HuH-7 (cell line): ENCODE measurements at places on chromosomes 2 and 18.

GRCh38 chr2:40760071-40760666 is 308.3 kb upstream of the SLC8A1 start:
- peak; percentile 1 for DNase-seq

DNA sequence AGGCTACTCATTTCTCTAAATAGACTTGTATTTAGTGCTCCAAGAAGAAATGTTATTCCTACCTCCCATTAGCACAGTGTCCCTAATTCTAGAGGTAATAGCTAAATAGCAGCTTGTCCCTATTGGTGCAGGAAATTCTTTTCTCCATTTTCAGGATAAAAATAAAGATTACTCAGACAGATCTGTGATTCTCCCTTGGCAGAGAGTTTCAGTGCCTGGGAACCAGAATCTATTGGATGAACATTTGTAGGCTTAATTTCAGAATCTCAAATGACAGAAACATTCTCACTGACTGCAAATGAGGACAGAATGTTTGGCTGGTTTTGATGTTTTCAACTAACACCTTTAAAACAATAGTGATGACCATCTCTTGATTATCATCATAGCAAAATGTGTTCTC is 33.3 kb upstream of the LGALSL start:
- no peak for DNase-seq

DNA sequence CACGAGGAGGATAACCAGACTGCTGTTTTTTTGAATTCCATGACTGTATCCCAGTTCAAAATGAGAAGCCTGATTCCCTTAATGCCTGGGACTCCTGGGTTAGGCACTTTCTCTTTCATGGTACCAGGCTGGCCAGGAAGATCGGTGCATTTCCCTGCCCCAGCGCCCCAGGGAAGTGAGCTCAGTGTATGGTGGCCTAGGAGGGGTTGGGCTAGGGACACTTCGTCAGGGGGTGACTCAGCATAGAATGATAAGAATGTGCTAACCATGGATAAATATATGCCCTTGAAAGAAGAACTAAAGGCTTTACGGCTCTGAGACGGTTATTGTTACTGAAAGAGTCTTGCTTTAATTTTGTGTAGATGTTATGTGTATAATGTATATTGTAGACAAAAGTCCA is 27.5 kb upstream of the FAM237A start:
- DNase-seq = no peak

DNA sequence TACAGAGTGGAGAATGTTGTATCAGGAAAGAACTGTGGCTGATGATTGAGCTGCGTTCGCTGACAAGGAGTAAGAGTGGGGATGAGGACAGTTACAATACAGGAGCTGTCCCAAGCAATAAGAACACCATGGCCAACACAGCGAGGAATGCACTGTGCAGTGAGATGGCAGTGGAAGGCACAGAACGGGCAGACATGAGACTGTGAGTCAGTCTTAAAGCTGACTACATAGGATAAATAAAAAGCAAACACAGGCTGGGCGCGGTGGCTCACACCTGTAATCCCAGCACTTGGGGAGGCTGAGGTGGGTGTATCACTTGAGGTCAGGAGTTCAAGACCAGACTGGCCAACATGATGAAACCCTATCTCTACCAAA is 89.8 kb downstream of the CABYR start:
- no peak for DNase-seq

GRCh38 chr2:152436148-152436547 is 101.2 kb downstream of the FMNL2 start:
- no peak for DNase-seq

GRCh38 chr2:30756051-30756719 is 51.1 kb downstream of the CAPN13 start:
- DNase-seq = no peak

DNA sequence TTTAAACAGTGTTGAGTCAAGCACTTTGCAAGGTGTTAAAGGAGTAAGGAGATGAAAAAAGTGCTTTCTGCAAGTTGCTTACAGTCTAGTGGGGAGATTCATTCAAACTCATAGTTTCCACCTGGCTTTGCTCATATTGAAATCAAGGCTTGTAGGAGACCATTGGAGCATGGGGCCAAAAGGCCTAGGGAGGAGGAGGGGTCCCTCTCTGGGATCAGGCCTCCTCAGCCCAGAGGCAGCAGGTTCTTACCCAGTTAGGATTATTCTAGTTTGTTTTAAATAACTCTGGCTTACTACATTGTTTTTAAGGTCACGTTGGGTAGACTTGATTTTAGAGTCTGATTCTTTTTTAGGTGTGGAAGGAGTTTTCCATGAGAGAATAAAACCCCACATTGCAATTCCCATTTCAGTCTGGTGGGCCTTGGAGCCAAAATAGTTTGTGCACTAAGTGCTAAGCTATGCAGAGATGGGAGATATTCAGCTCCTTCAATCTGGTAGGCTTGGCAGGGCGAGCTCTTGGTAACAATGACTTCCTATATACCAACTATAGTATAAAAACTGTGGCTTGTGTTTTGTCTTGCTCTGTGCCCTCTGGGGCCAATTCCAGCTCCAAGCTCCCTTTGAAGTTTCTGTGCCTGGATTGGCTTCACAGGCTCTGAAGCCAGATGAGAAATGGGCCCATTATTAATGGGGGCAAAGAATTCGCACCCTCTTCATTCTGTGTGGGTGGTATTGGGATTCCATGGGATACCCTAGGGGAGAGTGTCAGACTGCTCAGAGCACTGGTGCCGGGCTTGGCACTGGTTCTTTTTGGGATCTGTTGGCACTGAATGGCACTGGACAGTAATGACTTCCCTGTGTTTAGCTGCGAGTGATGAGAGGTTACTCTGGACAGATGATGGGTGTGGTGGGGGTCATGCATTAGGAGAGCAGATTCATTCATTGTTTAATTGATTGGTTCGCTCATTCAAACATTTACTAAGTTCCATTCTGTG is 301.1 kb downstream of the MYCN start:
- DNase-seq = no peak

- DNase-seq = peak; percentile 31
Measured at GRCh38 chr2:36812196-36812595, 115.7 kb downstream of the VIT start.

GRCh38 chr2:11898576-11898975 is 152.1 kb downstream of the LPIN1 start:
- no peak for DNase-seq

- no peak for DNase-seq
Measured at GRCh38 chr2:163066085-163066484, 227.5 kb upstream of the KCNH7 start.

DNA sequence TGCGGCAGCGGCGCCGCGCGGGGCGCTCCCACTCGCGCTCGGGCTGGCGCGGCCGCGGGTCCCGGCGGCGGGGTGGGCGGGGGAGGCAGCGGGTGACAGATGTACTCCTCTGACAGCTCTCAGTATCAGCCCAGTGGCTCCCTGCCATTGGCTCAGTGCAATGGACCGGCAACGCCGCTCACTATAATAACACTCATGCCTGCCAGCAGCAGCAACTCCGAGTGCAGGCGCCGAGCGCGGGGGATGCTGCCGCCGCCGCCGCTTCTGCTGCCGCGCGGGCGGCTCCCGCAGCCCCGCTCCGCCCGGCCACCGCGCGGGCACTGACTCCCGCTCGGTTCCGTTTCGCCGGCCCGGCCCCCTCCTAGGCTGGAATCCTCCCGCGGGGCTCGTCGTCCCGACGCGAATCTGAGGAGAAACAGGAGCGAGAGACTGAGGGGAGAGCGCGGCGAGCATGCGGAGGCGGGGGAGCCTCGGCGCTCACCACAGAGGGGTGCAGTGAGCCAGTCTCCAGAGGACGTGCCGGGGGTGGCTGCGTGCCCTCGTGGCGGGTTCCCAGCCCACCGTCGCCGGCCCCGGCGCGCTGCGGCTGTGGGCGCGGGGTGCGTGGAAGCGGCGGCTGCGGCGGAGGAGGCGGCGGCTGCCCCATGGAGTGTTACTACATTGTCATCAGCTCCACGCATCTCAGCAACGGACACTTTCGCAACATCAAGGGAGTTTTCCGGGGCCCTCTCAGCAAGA is at the start of gene ZNF804A:
TSS of gene ZNF804A (plus strand) at position 214 of the 738 bp plus-strand sequence. CDS start at position 645, 431 bp downstream.
- peak; percentile 65 for DNase-seq

DNA sequence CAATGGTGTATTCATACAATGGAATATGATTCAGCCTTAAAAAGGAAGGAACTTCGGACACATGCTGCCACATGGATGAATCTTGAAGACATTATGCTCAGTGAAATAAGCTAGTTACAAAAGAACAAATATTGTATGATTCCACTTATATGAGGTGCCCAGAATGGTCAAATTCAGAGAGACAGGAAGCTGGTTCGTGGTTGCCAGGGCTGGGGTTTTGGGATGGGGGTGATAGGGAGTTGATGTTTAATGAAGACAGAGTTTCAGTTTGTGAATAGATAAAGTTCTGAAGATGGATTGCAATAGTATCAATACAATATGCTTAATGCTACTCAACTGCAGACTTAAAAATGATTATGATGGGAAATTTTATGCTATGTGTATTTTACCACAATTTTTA is 28.0 kb upstream of the MC2R start:
- DNase-seq = no peak

DNA sequence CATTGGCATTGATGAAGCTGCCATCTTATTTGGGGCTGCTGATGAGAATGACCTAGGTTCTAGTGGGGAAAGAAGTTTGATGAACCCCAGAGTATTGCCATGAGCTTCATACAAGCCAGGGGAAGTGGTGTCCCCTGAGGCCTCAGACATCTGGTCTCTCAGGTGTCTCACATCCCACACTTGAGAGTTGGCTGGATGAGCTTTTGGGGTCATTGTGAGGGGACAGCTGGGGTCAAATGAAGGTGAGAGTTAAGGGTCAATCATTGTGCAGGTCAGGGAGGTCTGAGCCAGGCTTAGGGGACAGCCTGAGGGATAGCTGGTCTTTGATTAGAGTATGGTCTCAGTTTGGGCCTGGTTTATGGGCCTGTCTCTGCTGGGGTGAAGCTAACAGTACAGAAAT is 336.5 kb downstream of the CYP26B1 start:
- no peak for DNase-seq

- DNase-seq = peak; percentile 35
Measured at GRCh38 chr2:230068651-230069055, at the start of gene SLC16A14. TSS of gene SLC16A14 (minus strand) at chr2:230068924. CDS start at chr2:230059352, 9,572 bp downstream.

DNA sequence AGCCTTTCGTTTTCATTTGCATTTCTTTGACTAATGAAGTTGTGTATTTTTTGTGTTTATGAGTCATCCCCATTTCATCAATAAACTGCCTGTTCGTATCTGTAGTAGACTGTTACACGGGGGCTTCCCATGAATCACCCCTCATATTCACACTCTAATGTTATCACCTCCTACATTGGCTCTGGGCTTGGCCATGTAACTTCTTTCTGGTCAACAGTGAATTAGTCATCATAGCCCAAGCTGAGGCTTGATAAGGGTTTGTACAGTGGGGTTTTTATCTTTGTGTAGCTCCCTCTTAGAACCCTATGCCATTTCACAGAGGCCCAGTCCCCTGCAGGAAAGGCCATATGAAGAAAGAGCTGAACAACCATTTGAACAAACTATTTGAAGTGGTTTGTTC is 151.0 kb downstream of the CCBE1 start:
- no peak for DNase-seq
